ENCODE measurements at places on chromosomes 7 and 10.

DNA sequence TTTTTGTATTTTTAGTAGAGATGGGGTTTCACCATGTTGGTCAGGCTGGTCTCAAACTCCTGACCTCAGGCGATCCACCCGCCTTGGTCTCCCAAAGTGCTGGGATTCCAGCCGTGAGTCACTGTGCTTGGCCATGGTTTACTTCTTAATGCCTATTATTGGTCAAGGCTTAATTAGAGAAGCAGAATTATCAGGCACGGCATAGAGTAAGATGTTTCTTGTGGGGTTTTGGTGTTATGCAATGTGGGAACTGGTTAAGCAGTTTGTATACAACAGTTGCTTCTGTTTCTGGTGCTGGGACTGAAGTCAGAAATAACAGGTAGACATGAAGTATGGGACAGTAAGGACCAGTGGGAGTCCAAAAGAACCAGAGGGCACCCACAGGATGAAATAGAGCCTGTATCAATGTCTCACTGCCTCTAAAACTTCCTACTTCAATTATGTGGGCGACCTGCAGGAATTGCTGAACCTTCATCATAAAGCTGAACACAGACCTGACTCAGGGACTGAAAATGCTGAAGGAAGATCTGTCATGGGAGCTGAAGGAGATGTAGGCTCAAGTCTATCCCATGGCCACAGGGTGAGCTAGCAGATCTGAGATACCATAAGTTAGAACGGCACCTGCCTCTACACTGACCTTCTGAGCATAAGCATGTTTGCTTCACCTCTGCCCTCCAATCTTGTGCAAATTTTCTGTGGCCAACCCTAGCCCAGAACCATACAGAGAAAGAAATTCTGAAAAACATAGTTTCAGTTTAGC lies 38.3 kb upstream of the VCL start:
- DNase-seq = no peak

DNA sequence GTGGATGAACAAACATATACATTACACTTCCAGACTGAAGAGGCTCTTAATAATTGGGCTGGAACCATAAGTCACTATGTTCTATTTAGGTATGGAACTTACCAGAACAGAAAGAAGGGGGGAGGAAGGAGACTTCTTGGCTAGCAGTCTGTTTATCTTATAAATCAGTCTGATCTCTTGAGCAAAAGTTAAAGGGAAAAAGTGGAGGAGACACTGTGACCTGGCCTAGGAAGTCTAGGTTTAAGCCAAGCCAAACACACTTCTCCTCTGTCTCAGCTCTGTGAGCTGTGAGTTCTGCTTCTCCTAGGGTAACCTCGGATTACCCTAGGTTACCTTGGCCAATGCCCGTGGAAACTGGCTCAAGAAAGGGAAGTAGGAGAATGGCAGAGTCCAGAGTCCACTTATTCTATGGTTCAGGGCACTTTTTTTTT lies 95.2 kb downstream of the PFKFB3 start:
- no peak for DNase-seq

- DNase-seq = no peak
Observed at GRCh38 chr7:142881586-142882337, 3.8 kb downstream of the TRPV6 start.

GRCh38 chr10:4007771-4008170 lies 222.8 kb upstream of the KLF6 start:
- DNase-seq = no peak

- no peak for DNase-seq
Observed at GRCh38 chr10:124562425-124563060, 100.9 kb downstream of the LHPP start.

DNA sequence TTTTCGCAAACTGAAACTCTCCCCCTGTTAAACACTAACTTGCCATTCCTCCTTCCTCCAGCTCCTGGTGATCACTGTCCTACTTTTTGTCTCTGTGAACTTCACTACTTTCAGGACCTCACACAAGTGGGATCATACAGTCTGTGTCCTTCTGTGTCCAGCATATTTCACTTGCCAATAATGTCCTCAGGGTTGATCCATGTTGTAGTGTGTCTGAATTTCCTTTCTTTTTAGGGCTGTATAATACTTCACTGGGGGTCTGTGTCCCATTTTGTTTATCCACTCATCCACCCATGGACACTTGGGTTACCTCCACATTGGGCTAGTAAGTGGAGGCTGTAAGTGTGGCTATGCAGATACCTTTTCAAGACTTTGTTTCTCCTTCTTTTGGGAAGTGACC lies 42.7 kb upstream of the GJD4 start:
- DNase-seq = no peak

- DNase-seq = no peak
Observed at GRCh38 chr7:126637538-126637937, 615.2 kb downstream of the GRM8 start.

DNA sequence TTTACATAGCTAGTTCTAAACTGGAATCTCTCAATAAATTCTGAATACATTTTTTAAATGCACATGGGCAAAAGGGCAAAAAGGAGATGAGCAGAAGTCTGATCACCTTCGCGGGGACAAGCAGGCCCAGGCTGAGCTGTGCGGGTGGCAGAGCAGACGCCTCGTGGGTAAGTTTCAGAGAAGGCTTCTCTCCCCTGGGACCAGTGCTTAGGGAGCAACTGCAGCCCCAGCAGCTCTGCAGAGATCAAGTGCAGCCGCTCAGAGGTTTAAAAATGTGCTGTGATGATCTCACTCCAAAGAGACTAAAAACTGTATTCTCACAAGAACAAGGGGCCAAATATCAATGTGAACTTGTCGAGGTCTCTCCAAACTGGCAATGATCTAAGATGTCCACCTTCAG lies 264.3 kb upstream of the RNF32 start:
- DNase-seq = peak; percentile 21

DNA sequence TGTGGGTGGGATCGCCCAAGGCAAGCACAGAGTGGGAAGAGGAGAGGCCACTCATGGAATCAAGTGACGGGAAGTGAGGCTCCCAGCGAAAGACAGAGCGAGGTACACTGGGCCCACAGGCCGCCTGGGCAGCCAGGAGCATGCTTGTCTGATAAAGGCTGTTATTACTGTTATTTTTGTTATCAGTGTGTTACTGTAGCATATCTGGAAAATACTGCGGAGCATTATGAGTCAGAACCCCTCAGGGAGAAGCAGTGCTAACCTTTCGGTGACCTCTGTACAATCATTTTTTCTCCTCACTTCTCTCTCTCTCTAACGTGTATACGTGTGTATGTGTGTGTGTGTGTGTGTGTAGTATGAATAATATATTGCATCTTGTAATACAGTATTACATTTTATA lies 3.8 kb upstream of the TCERG1L start:
- peak; percentile 60 for DNase-seq

- DNase-seq = no peak
Observed at GRCh38 chr10:100479037-100479436, 16.2 kb downstream of the WNT8B start.

DNA sequence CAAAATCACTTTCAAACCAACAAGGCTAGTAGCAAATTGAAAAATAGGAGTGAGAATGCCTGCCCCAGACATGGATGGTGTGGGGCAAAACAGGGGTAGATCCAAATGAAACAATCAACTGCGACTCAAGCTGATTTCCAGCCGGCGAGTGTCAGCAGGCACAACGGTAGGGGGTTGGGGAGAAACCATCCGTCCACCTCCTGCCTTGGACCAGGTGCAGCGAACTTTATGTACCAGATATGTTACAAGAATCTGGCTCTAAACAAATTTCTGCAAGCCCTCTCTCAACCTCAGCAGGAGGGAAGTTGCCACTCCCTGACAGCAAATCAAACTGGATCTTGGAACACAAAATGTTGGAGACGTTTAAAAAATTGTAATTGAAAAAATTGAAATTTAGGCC lies 45.2 kb downstream of the PYROXD2 start:
- DNase-seq = no peak

GRCh38 chr10:104339469-104340110 lies 1.3 kb upstream of the ITPRIP start:
- peak; percentile 85 for DNase-seq

DNA sequence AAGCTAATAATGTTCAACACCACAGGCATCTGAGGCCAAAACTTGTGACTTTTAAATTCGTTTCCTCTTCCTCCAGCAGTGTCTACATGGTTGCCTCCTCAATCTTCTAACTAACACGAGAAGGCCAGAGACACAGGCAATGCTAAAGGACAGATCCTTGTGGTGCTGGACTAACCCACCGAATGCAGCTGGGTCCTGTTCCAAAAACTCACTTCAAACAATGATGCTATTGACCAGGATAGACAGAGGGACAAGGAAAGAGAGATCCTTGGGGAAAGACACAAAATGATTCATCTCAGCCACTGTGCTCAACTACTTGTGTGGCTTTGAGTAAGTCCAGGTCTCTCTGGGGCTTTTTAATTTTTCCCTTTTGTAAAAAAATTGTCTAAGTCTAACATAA lies 107.6 kb downstream of the KCNMA1 start:
- no peak for DNase-seq

DNA sequence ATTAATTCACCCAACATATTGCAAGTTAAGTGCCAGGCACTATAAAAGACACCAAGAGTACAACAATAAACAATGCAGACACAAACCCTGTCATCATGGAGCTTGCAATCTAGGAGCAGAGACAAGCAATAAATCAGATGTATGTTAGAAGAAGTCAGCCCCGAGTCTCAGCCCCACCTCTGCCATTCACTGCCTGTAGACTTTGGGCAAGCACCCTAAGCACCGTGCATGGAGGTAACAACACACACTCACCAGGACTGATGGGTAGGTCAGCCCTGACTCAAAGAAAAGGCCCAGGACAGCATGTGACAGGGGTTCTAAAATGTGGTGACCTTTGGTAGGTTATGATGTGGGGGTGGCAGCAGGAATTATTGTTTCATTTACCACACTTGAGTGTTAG lies 49.3 kb upstream of the PLEKHA1 start:
- no peak for DNase-seq

GRCh38 chr7:18361756-18362155 lies 133.8 kb upstream of the HDAC9 start:
- no peak for DNase-seq

DNA sequence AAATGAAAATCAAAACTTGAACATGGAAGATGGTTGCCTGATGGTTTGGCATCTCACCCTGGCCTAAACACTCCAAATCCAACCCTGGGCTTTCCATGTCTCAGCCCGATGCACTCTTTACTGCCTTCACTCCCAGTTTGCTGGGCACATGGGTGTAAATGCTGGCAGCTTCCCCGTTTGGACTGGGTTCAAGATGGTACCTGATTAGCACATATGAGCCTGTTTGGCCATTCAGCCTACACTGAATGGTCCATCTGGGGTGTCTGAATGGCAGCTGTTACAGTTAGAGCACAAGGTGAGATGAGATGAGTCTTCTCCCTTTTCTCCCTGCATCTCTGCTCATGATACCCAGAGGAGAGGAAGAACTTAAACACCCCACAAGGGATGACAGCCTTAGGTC lies 37.1 kb downstream of the ATXN7L1 start:
- no peak for DNase-seq

DNA sequence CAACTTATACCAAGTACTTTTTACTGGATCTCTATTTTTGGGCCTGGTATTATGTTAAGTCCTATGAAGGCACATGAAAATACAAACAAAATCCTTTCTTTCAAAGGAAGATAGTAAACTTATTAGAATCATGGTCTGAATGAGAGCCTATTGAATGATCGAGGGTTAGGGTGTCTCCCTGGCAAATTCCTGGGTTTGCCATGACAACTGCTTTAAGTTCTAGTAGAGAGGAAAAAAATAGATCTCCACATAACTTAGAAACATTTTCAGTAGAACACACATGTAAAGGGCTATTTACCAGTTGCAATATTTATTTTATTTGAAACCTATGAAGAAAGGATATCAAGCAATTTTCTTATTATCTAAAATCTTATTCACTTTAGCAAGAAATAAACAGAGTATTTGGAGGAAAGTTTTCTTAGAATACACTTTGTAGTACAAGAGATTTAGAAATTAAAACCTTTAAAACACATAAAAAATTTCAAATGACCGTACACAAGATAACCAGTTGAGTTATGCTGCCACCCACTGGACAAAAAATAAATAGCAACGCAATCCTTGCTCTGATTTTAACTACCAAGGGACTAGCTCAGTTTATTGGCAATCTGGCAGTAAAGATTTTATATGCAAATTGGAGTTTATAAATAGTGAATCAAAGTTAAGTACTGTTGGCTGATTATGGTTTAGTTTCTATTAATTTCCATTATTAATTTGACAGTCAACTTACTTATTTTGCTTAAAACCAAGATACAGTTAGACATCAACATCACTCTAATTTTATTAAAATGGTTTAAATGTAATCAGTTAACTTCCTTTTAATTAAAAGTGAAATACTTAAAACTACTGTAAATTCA lies 33.9 kb downstream of the CACUL1 start:
- DNase-seq = peak; percentile 88

DNA sequence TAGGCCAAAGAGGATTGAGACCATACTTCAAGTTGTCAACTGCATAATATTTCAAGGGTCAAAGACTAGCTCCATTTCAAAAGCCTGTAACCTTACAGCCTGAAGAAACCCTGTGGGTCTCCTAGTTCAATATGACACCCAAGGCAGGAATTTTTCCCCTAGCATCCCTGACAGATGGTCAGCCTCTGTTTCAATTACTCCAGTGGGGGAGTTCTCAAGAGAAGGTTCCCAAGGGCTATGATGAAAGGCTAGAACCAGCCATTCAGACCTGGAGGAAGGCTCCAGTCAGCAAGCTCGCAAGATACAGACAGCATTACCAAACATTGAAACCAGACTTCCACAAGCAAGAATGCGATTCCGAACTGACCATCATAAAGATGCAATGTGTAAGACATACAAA lies 1.6 kb downstream of the HTR7 start:
- DNase-seq = no peak

DNA sequence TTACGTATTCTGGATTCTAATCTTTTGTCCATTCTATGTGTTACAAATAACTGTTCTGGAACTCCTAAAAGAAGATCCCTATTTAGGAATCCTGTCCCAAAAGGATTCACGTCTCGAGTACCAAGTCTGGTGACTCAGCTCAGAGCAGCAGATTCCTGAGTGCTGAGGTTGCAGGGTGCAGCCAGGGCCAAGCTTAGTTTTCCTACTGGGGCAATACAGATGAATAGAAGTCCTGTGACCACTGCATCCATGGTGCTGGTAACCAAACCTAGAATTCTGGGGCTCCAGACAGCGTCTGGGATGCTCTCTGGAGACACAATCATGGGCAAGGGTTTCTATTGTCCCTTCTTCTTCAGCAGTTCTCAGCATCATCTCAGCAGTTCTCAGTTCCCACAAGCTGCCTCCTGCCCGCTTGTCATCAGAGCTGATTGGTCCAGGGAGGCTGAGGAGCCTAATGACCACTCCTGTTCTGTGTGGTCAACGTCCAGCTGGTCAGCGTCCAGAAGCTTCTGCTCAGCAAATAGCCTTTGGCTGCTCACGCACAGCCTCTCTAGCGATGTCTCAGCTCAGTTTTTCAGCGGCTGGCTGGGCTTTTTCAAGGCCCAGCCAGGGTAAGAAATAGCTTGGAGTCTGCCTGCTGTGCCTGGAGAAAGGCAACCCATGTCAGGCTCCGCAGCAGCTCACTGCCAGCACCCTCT lies 50.4 kb upstream of the C7orf33 start:
- no peak for DNase-seq

Data from eye (tissue), 1 donor.